Stimulated activated CD4-positive, alpha-beta T cell treated with anti-CD3 and anti-CD28 coated beads, Interleukin-2, amount 100 ng/mL, for 4 hours (primary cell): ENCODE measurements at places on chromosomes 3 and 15.

DNA sequence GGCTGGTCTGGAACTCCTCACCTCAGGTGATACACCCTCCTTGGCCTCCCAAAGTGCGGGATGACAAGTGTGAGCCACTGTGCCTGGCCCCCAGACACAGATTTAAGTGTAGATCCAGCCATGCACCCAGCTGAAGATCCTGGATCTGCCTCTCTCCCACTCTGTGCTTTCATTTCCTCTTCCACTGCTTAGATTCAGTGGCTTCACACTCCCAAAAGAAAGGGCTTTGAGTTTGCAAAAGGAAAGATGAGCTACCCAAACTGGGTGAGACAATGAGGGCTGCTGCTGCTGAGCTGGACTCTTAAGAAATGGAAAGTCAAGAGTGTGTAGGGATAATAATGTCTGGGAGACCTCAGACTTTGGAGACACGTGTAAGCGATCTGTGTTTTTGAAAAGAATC lies 45.5 kb downstream of the ISG20 start:
- DNase-seq, result no peak

- DNase-seq, result no peak
Observed at GRCh38 chr3:15614958-15615357, 13.4 kb downstream of the BTD start.

DNA sequence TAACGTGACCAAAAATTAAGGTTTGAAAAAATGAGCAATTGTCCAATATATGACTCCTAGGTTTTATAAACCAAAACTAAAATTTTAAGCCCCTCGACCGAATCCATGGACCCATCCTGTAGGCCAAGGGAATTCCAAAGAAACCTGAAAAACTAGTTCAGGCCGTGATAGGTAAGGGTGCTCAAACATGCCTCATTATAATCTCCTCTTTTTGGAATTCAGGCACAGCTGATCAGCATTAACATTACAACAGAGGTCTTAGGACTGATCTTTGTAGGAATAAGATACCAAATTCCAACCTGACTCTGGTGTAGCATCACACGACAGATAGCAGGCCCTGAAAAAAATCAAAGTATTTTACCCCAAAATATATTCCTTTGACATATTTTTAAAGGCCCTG lies 155.7 kb downstream of the NEK10 start:
- DNase-seq, result no peak

GRCh38 chr15:58988006-58988785 lies 733 bp downstream of the RNF111 start:
- peak; percentile 28 for DNase-seq

- no peak for DNase-seq
Observed at GRCh38 chr3:101811875-101812274, 32.9 kb downstream of the NXPE3 start.

DNA sequence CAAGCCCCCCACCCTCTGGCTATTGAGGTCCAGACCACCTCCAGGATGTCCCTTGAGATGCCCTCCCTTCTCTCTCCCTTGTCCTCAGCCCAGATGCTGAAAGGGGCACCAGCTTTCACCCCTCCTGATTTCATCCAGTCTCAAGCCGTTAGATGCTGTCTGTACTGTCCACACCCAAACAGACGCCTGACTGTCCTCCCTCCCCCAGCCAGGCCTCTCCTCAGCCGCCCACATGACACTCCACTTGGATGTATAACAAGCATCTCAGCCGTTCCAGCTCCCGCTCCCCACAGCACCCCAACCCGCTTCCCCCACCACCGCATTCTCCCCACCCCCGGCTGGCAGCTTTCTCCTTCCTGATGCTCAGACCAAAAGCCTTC lies 25.0 kb upstream of the CYP11A1 start:
- DNase-seq, result no peak

DNA sequence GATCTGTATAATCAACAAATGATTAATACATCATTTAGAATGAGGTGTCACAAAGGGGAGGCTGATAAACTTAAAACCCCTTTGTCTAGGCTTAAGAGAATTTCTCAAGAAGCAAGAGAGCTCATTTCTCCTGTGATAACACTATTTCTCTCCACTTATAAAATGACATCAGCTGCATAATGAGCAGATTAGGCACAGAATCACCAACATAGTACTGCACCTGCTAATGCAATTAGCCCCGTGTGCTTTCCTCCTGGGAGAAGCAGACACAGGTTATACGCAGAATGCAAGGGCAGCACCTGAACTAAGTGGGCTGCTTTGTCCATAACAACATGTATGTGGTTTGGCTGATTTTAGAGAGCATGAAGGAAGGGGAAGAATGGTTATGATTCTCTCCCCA lies 515.3 kb upstream of the CFAP20DC start:
- no peak for DNase-seq

DNA sequence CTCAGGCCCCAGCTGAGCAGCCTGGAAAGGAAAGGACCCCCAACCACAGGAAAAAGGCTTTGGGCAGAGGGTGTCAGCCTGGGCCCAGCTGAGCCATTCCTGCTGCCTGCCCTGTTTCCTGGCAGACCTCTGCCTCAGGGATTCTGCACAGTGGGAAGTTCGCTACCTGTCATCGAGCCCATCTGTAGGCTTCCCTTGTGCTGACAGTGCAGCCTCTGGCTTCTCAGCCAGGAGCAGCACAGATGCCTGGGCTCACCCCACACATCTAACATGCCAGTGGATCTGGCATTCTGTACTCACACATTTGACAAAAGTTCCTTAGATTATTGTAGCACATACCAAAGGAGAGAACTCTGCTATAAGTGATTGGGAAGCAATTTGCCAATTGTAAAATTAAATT lies 202.2 kb downstream of the SSR3 start:
- no peak for DNase-seq

DNA sequence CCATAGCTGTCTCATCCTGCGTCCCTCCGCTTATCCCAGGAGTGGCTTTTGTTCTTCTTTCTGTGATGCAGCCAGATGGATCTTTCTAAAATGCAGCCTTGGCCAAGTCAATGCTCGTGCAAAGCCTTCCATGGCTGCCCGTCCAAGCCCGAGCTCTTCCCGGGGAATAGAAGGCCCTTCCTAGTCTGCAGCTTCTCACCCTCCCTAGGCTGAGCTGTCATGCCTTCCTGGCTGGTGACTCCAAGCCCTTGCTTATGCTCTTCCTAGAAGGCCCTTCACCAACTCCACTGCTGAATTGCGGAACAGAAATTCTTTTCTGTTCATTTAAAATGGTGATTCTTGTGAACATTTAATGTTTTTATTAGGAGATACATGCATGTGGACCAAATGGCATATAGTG lies 95.9 kb downstream of the SMAD6 start:
- DNase-seq, result no peak

- DNase-seq, result no peak
Observed at GRCh38 chr3:156642750-156643728, 31.4 kb upstream of the TIPARP start.

DNA sequence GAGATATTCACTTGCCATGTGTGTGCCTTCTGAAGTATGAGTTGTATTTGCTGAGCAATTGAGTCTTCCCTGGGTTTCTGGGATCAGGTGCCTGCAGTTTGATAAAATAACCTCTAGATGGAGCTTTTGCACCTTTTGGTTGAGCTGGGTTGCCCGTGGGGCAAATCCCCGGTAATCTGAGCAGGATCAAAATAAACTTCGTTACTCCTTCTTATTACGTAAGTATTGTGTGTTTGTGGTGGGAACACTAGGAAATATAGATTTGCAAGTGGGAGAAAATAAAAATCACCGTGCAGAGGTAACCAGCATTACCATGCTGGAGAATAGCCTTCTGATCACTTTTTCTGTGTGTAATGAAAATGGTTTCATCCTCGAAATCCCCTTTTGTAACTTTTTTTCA lies 277.4 kb upstream of the NR2E3 start:
- no peak for DNase-seq

DNA sequence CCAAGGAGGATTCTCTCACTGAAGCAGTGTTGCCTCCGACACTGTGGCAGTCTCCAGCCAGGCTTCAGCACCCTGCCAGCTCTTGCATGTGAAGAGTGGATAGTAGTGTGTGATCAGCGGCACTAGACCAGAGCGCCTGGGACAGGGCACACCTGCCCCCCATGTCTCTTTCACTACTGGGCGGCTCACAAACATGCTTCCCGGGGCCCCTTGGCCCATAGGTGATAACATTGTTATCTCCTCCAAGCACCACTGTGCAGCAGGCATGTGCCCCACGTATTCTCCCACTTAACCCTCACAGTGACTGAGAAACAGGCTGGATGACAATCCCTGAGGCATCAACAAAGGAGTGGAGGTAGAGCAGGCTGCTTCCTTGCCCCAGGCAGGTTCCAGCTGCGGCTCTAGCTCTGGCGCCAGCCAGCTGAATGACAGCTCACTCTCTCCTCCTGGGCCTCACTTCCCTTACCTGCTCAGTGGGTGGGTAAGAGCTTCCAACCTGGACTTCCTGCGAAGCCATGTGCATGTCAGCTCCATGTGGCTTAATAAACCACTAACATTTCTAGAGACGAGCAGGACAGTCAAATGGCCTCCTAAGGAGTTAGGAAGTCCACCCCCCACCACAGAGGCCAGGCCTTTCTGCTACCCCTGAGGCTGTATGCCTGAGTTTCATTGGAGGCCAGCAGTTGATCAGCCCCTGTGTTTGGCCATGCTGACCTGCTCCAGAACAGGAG lies 37.8 kb downstream of the KLF13 start:
- peak; percentile 49 for DNase-seq

- no peak for DNase-seq
Observed at GRCh38 chr15:77034695-77035489, 36.0 kb downstream of the TSPAN3 start.

- no peak for DNase-seq
Observed at GRCh38 chr15:62906627-62907026, 135.9 kb upstream of the TPM1 start.

- DNase-seq, result no peak
Observed at GRCh38 chr3:111692593-111693552, 97.7 kb upstream of the ZBED2 start.

DNA sequence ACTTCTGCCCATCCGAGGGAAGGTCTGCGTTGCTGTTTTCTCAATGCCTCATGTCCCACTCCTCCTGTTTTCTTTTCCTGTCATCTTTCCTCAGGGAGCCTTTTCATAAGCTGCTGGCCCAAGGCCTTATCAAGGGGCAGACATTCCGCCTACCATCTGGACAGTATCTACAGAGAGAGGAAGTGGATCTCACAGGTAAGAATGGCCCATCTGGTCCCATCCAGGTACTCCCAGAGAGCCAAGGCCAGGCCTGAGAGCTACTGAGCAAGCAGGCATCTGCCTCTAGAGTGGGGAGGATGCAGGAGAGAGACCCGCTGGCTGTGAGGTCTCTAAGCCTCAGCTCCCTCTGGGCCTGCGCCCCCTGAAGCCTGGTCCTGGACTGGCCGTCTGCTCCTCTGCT lies 81.5 kb upstream of the LIMD1 start:
- no peak for DNase-seq

DNA sequence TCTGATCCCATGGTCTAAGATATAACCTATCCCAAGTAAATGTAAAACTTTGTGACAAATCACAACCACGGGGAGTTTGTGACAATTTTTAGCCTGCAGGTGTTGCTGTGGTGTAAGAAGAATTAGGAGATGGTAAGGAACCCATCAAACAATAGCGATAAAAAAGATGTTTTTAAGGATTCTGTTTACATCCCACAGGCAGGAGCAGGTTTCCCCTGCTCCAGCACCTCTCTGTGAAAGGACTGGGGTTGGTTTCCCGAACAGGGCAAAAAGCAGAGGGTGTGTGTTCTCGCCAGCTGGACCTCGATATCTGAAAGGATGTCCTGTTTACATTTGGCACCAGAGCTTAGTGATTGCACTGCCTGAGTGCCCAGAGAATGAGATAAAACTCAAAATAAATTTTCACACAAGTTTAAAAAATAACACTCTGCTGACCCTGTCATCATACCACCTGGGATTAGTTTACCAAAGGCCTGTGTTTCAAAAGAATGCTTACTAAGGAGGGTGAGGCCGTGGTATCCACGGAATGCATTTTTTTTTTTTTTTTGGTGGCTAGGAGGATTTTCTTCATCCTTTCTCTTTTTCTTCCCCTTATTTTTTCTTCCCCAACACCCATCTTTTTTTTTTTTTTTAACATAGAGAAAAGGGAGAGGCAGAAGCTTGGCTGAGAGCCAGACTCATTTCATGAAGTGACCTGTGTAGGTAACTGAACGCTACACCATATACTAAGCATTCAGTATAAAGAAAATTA lies 151.8 kb upstream of the DPH6 start:
- no peak for DNase-seq

DNA sequence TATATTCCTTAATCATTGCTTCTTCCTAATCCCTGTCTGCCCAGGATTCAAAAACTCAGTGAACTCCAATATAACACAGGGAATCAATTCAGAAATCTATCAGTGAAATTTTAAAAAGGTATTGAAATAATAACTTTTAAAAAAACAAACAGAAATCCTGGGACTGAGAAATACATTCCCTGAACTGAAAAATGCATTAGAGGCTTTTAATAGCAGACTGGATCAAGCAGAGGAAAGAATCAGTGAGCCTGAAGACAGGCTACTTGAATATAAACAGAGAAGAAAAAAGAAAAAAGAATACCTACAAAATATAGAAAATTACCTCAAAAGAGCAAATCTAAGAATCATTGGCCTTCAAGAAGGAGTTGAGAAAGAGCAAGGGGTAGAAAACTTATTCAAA lies 54.7 kb downstream of the CEP70 start:
- DNase-seq, result no peak

GRCh38 chr3:66744521-66744920 lies 243.7 kb upstream of the LRIG1 start:
- no peak for DNase-seq

DNA sequence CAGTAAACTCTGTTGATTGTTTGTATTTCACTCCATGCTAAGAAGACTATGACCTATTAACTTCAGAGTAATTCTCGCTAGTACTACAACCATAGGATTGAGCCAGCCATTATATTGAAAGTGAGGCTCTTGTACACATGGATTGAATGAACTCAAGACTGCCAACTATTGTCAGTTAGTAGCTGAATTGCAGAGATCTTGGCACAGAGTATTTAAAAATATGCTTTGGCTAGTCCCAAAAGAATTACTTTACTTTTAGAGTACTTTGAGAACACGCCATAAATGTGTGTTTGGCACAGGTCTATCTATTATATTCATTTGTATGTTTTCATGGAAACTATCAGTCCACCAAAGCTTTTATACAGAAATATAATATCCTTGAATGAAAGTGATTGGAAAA lies 226.7 kb upstream of the DCBLD2 start:
- DNase-seq, result no peak

- DNase-seq, result no peak
Observed at GRCh38 chr3:172087198-172087597, 47.8 kb downstream of the FNDC3B start.

DNA sequence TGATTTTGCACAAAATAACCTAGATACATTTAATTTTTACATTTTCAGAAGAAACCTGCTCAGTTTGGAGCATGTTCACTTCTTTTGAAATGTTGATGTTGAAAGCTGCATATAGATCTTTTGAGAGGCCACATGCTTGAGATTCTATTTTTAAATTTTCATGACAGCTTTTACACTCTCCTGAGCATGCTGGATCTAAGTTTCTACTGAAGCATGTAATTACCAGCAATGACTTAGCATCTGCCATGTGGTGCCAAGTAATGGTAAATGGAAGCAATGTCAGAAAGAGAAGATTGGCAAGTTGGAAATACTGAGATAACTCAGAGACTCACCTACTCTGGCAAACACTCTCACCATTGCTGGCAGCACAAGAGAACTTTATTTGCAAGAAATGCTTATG lies 310.6 kb downstream of the NSUN3 start:
- DNase-seq, result no peak

- DNase-seq, result no peak
Observed at GRCh38 chr3:70065696-70066253, 66.2 kb downstream of the SAMMSON start.

- DNase-seq, result no peak
Observed at GRCh38 chr15:44029003-44029402, 166.1 kb downstream of the FRMD5 start.
